NCI-H82 (cell line): ENCODE measurements at places on chromosomes 7 and 10.
A peak's percentile ranks its signal among the peaks of the same experiment; 100 is the strongest.

DNA sequence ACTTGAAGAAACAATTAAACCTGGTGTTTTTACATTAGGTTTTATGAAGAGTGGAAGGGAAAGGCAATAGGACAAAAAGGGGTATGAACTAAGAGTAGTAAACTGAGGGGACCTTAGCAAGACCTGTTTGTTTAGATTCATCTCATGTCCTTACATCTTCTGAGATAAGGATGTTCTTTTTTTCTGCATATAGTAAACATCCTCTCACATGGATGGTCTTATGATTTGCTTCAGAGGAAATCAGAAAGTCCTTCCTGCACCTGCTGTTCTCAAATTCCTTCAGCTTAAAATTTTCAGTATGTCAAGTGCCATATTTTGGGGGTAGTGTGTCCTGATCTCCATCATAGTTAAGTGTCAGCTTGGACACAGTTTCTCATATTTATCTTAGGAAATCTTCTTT lies 232.6 kb downstream of the ADK start:
- DNase-seq = no peak

DNA sequence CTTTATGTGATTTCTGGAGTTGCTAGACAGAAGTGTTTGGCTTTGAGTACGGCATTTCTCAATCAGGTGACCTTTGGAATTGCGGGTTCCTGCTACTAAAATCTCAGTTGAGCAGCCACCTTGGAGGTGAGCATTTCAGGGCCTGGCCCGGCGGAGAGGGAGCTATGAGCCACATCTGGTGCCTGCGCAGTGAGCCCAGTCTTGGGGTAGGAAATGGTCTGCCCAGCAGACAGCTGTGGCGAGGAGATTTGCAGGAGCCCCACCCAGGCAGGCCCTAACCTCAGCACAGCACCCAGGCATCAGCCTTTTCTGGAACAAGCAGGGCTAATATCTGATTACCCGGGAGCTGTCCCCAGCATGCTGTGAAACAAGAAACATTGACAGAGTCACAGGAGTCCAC lies 547.9 kb upstream of the FOXK1 start:
- DNase-seq = no peak

DNA sequence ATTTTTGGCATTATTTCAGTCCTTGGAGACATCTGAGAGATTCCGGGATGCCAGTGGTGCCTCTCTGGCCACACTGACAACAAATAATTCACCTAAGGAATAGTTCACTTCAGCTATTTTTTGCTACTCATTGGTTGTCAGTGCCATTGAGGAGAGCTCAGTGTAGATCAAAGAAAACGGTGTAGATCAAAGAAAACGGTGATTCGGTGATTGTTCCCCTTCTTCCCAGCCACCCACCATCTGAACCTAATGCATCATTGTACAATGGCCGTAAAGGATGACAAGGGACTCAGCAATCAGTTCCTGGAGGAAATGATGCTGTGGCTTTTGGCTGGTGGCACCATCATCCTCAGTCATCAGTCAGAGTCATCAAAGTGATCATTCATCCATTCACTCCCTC lies 80.6 kb downstream of the PTPRZ1 start:
- DNase-seq = no peak

DNA sequence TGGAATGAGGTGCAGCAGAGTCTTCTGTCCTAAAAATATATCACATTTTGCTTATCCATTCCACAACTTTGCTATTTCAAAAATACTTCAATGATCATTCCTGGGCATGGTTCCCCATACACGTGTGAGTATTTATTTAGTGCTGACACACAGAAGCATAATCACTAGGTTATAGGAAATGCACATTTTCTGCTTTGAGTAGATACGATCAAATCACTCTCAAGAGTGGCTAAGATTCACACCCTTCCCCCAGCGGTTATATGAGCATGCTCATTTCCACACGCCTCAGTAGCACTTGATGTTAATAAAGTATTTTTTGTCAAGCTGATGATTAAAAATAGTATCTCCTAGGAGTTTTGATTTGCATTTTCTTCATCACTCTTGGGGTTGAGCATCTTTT lies 93.5 kb upstream of the LRRC4 start:
- no peak for DNase-seq

- DNase-seq = no peak
Observed at GRCh38 chr7:13179775-13180523, 492.5 kb downstream of the ARL4A start.

GRCh38 chr10:76939933-76940468 lies 697.6 kb downstream of the KCNMA1 start:
- DNase-seq = no peak

- DNase-seq = peak; percentile 72
Observed at GRCh38 chr7:12403287-12404181, at the start of gene VWDE. VWDE (minus strand) TSS chr7:12403865; CDS start chr7:12403716, 149 bp downstream.

- DNase-seq = no peak
Observed at GRCh38 chr10:6027929-6028328, 34.2 kb downstream of the IL2RA start.
